ENCODE measurements at places on chromosomes 11 and 22. TPM values are rescaled to one million over a fixed set of nuclear protein-coding genes. Genes with fewer than 3 reads are reported as not detected.
A peak's percentile ranks its signal among the peaks of the same experiment; 100 is the strongest.

GRCh38 chr11:47587723-47588326 lies 1.3 kb downstream of the FAM180B start:
- peak; percentile 80 for DNase-seq

The ELF5 gene
- total RNA-seq: not detected

DNA sequence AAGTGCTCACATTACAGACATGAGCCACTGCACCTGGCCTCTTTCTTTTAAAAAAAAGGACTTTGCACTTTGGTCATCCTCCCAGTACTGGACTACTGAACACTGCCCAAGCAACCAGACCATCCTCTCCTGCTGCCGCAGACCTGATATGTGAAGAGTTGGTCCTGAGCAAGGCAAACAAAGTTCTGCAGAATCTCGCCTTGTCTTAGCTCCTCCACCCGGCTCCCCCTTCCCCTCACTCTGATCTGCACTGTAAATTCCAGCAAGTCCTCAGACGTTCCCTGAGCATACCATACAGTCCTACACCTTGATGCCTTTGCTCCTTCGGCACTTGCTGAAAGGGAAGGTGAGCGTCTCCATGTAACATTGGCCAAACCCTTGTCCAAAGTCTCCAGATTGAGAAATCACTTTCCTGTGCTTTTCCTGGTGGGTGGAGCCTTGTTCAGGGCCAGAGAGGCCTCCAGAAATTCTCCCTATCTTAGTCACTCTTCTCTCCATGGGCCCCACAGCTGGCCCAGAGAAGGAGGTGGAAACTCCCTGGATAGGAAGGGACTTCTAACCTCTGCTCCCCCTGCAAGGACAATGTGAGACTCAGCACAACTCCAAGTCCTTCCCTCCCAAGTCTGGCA lies 47.0 kb upstream of the TIMP3 start:
- DNase-seq: peak; percentile 73

DNA sequence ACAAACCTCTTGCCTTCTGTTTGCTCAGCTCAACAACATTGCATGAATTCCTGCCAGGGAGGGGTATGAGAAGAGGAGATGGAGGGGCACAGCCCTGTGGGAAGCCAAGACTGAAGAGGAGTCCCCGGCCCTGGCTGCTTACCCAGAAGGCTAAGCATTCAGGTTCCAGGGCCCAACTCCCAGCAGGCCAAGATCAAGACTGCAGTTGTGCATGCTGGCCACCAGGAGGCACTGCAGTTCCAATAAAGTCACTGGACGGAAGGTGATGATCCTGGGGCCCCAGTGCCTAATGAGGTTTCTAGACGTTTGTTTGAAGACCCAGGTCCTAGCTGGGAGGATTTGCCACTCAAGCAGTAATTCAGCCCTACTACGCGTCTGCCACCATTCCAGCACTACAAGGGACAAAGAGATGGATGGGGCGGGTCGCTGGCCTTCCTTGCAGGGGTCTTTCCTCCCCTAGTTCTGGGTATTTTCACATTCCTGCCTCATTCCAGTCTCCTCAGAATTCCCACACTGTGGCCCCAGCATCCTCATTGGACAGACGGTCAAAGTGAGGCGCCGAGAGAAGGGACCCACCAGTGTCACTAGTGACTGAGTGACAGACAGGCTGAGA lies 23.6 kb downstream of the ALX4 start:
- peak; percentile 70 for DNase-seq

DNA sequence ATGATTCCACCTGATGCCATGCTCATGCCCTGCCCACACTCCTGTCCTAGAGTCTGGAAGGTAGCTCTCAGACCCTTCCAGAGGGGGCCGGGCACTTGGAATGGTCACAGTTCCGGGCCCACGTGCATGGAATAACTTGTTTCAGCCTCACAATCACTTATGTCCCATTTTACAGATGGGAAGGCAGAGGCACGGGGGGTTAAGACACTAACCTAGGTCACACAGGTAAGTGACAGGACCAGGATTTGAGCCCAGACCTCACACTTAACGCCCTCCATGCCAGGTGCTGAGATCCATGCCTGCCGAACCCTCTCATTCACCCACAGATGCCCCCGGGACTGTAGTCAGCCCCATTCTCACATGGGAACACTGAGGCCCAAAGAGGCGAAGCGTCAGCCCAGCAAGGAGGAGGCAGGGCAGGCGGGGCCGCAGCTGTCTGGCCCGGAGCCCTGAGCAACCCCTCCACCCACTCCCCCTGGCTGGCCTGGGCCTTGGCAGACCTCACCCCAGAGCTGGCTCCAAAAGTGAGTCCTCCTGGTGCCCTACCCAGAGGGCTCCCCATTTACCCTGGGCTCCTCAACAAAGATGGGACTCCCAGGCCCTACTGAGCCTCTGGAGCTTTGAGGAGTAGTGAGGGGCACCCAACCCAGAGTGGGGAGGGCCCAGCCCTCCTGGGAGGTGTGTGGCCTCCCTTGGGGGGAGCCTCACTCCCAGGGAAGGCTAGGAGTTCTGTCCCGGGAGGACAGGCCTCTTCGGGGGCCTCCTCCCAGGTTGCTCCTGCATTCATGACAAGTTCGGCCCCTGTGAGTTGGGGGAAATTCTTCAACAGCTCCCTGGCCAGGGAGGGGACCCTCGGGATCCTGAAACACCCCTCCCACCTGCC lies 2.4 kb upstream of the ALDH3B1 start:
- DNase-seq: peak; percentile 14

- peak; percentile 91 for DNase-seq
Measured at GRCh38 chr22:36506637-36507517, at the start of gene FOXRED2. Gene FOXRED2, minus strand, starts transcription at chr22:36507040. Its CDS starts 618 bp downstream, at chr22:36506422.

The ATXN10 gene
- total RNA-seq: 147 TPM

The TMPRSS4 gene
- not detected for total RNA-seq

GRCh38 chr11:110085255-110085838 lies 7.8 kb upstream of the ZC3H12C start:
- no peak for DNase-seq

DNA sequence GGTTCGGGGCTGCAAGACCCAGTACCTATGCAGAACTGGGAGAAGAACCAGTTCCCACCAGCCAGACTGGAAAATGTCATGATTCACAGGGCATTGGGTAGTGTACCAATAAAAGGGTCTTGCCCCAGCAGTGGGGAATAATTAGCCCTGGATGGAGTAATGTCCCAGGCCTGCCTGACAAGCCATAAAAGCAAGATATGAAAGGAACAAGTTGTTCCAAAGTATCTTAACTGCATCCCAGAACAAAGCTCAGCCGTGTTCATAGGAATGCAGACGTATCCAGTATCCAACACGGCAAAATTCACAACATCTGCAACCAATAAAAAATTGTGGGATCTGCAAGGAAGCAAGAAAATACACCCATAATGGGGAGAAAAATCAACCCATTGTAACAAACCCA lies 47.9 kb downstream of the ASCL2 start:
- DNase-seq: no peak

DNA sequence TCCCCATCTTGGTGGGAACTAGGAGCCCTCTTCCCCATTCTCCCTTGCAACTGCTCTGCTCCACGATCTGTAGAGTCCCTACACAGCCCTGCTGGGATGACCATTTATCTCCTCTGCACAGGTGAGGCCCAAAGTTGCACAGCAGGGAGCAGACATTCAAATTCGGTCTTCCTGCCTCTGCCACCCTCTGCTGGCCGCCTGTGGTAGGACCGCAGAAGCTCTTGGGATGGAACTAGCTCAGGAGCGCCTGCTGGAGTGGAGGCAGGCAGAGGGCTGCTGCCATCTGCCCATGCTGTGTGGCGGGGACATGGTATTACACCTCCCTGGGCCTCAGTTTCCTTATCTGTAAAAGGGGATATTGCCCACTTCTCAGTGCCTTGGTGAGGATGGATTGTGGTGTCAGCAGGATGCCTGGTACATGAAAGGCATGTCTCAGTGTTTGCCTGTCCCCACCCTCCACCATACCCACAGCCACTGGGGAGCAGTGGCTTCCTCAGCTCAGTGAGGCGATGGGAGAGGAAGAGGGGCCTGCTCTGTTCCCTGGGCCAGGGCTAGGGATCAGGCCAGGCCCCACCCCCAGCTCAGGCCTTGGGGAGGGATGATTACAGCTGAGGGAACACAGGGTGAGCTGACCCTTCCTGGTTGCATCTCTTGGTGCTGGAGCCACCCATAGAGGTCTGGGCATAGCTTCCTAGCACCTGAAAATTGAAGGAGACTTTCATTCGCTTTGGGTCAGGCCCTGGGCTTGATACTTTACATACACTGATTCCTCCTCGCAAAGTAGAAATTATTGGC lies 11.3 kb upstream of the OMP start:
- peak; percentile 92 for DNase-seq

The SAA4 gene
- not detected for total RNA-seq

The IFITM1 gene
- 85.0 TPM for total RNA-seq

GRCh38 chr11:555780-556661 lies 4.5 kb downstream of the LMNTD2 start:
- no peak for DNase-seq

- DNase-seq: no peak
Measured at GRCh38 chr22:40376149-40376548, 5.8 kb downstream of the SGSM3 start.

DNA sequence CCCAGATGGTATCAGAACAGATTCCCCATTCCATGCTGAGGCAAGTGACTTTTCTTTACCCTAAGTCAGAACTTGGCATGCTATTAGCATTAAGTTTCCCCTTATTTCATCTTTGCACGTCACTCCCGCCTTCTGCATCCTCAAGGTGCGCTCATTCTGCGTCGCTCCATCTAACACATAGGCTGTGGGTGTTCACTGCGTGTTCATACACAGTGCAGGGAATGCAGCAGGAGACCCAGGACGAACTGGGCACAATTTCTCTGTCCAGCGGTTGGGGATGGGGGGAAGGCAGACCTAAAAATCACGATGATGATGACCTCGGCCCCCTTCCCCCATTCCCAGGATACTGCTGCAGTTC lies 19.7 kb upstream of the ACR start:
- DNase-seq: peak; percentile 7

The SYNGR1 gene
- total RNA-seq: 82.0 TPM

GRCh38 chr11:134333946-134334345 lies 2.2 kb downstream of the GLB1L2 start:
- DNase-seq: no peak

DNA sequence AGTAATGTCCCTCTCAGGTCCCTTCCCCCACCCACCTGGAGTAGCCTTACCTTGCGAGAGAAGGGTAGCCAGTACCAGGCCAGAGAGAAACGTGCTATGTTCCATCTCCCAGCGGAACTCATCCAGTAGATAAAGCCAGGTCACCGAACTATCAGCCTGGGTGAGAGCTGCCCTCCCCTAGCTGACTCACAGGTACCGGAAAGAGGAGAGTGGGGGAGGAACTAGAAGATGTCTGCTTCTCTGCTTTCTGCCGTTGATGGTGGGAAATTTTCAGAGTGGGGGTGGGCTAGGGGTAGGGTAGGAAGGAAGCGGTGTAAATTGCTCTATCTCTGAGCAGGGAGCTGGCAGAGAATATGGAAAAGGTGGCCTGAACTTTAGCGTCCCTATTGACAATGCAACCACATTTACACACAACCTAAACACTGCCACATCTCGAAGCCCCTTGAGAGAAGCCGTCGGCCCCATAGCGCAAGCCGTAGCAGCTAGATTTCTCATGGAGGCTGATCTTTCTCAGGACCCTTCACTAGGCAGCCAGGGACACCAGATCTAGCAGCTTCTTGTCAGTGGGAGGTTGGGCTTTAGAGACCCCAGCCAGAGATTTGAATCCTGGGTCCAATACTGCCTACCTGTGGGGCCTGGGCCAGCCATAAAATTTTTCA lies at the start of gene CD3D:
TSS of gene CD3D (minus strand) at position 203 of the 659 bp plus-strand sequence. CDS start at position 105, 98 bp downstream.
- no peak for DNase-seq

- DNase-seq: no peak
Measured at GRCh38 chr11:9042488-9042887, 38.7 kb upstream of the NRIP3 start.

The PARVA gene
- total RNA-seq: 81.8 TPM

GRCh38 chr11:62976109-62976508 lies 8.7 kb downstream of the SLC22A6 start:
- no peak for DNase-seq

The NPTXR gene
- 32.3 TPM for total RNA-seq

The GPHA2 gene
- total RNA-seq: not detected

The RAG2 gene
- not detected for total RNA-seq

GRCh38 chr22:20282901-20283673 lies 15.0 kb upstream of the RTN4R start:
- DNase-seq: no peak

GRCh38 chr11:112174789-112175598 lies at the start of gene BCO2:
Gene BCO2, plus strand, starts transcription at chr11:112175512. Its CDS starts 90 bp downstream, at chr11:112175602.
- DNase-seq: peak; percentile 90

DNA sequence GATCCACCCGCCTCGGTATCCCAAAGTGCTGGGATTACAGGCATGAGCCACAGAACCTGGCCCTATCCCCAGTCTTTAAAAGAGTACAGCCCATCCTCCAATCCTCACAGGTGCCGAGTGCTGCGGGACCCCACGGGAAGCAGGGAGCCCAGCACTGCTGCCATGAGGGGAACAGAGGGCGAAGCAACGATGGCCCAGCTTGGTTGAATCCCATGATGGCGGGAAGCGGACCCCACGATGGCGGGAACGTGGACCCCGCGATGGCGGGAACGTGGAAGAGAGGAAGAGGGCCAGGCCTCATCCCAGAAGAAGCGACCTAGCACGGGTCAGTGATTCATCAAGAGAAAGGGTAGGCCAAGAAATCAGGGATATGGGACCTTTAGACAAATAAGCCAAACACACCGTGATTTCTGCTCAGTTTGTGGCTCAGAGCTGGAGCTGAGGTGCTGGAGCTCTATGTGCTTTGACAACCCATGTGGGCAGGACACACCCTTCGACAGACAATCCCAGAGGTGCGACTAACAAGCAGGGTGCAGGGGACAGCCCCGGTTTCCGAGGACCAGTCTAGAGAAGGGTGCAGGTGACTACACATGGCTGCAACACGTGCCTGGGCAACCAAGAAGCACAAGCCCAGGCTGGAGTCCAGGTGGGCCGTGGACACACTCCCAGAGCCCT lies 30.9 kb downstream of the BRD1 start:
- peak; percentile 46 for DNase-seq

The C22orf31 gene
- not detected for total RNA-seq

GRCh38 chr11:34331329-34331728 lies 26.5 kb downstream of the ABTB2 start:
- no peak for DNase-seq
